Colonic mucosa (tissue), 4 donors: ENCODE measurements at places on chromosomes 5 and 9. TPM values are rescaled to one million over a fixed set of nuclear protein-coding genes. Genes with fewer than 3 reads are reported as not detected.

DNA sequence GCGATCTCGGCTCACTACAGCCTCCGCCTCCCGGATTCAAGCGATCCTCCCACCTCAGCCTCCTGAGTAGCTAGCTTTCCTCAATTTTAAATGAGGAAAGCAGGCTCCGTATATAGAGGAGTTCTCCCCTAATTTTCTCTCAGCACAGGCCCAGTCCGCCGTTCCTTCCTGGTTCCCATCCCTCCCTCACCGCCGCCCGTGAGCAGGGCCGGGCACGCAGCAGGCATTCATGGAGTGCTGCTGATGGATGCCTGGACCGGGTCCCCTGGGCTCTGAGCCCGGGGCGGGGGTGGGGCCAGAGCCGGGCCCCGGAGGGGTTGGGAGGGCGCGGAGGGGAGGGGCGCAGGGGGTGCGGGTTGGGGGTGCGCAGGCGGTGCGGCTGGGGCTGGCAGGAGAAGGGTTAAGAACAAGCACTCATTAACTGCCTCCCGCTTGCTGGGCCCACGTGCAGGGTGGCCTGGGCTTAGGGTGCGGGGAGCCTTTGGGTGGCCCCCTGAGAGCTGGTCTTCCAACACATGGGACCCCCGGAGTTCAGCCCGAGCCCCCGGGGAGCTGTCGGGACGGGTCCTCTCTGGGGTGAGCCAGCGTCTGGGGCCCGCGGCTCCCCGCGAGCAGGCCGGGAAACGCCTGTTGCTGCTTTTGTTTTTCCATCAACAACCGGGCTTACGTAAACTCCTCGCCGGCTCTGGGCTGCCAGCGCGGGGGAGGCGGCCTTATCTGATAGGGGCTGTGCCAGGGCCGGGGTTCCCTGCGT is 33.7 kb downstream of the LHX2 start:
- peak; percentile 29 for DNase-seq

GRCh38 chr5:14928661-14929060 is 57.1 kb upstream of the ANKH start:
- DNase-seq = no peak

GRCh38 chr9:126146254-126147145 is 180.1 kb upstream of the MVB12B start:
- DNase-seq = peak; percentile 29

GRCh38 chr5:80763873-80764647 is 109.3 kb upstream of the DHFR start:
- DNase-seq = no peak

GRCh38 chr5:97888439-97888838 is 705.4 kb upstream of the RIOK2 start:
- DNase-seq = no peak

GRCh38 chr9:132849185-132849706 is 28.8 kb downstream of the AK8 start:
- peak; percentile 21 for DNase-seq

DNA sequence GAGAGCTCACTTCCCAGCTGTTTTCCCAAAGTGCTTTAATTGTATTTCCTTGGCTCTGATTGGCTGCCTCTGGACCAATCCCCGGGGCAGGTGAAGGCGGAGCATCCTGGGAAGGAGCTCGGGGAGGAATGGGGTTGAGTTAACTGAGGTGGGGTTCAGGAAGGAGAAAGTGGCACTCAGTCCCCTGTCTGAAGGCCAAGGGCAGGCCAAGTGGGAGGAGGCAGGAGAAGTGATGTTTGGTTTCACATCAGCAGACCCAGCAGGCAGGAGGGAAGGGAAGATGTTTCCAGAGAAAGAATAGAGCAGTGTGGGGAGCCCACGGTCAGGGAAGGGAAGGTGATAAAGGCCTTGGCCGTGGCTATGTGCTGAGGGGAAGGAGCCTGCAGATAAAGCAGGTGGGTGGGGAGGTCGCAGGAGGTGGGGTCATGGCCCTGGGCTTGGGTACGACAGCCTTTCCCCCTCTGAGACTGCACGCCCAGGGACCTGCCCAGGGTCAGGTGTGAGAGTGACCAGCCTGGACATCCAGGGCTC is 3.1 kb downstream of the TSPAN17 start:
- DNase-seq = no peak

DNA sequence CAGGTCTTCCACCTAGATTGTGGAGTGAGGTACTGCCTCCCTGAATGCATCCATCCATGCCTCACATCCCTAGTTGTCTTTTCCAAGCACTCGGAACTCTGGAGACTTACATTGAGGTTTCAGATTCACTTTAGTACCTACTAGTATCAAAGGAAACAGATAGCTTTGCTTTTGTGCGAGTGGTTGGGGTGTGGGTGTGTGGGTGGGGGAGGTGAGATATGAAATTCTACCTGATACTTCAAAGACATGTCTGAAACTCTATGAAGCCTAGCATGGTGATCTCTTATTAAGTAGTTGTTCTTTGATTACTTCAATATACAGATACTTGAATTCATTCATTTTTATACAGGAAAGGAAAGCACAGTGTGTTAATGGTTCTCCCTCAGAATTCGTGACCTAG is 64.4 kb downstream of the MCCC2 start:
- no peak for DNase-seq

- no peak for DNase-seq
Observed at GRCh38 chr5:36496471-36496870, 109.9 kb upstream of the SLC1A3 start.

GRCh38 chr5:38119836-38120235 is 138.5 kb upstream of the EGFLAM start:
- no peak for DNase-seq

CMBL gene
- 123 TPM for total RNA-seq

GRCh38 chr5:54610197-54610944 is 92.8 kb downstream of the SNX18 start:
- DNase-seq = no peak

GRCh38 chr9:93111371-93112115 is 15.5 kb downstream of the CARD19 start:
- DNase-seq = no peak

FAM153A gene
- 0.52 TPM for total RNA-seq

HAPLN1 gene
- 5.9 TPM for total RNA-seq

GRCh38 chr5:2663489-2663888 is 88.0 kb downstream of the IRX2 start:
- no peak for DNase-seq

DNA sequence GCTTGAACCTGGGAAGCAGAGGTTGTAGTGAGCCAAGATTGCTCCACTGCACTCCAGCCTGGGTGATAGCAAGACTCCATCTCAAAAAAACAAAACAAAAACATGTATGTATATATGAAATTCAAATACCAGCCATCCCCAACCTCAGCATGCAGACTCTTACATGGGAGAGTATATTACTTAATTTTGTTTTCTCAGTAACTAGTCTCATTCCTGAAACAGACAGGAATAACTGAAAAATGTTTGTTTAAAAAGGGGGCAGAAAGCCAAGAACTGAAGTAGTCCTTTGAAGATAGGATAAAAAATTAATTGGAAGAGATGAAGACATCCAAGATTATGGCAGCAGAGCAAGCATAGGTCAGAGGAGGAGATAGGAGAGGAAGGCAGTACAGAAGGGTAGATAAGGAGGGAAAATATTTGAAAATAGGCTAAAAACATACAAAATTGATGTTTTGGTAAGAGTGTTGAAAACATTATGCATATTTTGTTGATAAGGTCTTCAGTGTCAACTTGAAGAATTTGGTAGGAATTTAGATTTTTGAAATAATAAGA is 309.9 kb downstream of the MAT2B start:
- DNase-seq = no peak

ITK gene
- total RNA-seq = 1.4 TPM

DNA sequence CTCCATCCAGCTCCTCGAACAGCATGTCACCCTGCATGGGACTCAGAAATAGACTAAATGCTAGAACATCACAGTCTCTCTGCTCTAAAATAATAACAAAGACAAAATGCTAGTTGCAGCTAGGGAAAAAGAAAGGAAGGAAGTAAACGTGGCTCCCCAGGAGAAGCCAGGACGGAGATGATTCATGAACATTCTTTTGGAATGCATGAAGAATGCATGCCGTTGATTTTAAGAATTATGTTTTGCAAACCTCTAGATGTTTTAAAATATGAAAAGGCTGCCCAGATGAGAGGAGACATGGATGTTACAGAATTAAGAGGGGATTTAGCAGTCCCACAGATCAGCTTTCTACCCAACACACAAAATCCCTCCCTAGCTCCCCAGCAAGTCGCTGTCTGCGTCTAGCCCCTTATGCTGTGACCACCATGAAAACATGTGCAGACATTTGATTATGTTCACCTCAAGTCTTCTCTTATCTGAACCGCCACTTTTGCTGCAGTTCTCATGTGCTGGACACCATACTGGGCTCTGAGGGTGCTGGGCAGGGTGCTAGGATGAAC is 139.4 kb upstream of the LMX1B start:
- no peak for DNase-seq

GRCh38 chr9:129245276-129245675 is 67.2 kb upstream of the IER5L start:
- DNase-seq = no peak

GRCh38 chr5:176466245-176466871 is 18.2 kb downstream of the FAF2 start:
- DNase-seq = no peak

SPINK4 gene
- total RNA-seq = 214 TPM

- no peak for DNase-seq
Observed at GRCh38 chr9:22211588-22212360, 202.7 kb upstream of the CDKN2B start.

DNA sequence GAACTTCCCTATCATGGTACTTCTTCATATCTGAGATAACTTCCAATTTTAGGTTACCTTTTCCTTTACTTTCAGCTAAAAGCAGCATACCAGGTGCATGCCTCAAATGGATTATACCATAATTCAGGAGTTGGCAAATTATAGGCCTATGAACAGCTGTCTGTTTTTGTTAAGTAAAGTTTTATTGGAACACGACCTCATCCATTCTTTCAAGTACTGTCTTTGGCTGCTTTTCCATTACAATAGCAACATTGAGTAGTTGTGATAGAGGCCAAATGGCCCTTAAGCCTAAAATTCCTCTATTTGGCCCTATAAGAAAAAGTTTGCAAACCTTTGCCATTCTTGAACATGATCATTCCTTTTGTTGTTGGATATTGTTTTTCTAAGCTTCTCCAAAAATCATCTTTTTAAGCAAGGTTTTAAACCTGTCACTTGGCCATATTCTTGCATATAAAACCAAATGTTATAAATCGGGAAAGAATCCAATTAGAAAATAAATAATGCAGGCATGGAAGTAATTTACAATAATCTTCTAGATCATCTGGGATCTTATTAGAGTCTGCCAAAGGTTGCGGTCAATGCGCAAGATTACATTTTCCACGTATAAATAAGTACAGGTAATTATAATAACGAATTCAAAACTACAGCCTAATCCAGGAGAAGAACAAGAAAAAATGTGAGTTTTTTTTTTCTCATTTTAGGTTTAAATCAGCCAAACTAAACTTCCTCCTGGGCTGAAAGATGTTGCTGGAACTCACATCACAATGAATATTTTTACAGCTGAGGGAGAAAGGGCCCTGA is 226.5 kb upstream of the ANKRD55 start:
- DNase-seq = no peak

GRCh38 chr5:30108051-30108450 is 1085.4 kb upstream of the CDH6 start:
- DNase-seq = no peak

MEF2C gene
- 26.9 TPM for total RNA-seq

DNA sequence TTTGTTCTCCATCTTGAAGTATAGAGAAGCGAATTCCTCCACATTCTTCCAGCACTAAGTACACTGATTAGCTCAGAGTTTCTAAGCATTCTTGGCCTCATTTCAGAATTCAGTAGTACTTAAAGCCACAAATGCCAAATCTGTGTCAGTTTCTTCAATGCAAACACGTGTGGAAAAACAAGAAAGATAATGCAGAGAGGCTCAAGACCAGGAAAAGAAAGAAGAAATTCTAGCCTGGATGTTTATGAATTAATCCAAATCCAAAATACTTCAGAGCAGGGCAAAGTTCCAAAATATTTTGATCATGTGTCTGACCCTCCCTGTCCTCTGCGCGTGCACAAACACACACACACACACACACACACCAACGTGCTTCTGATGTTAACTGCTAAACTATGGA is 457.6 kb downstream of the SLCO4C1 start:
- no peak for DNase-seq

- DNase-seq = no peak
Observed at GRCh38 chr9:71630377-71630995, 137.8 kb downstream of the CEMIP2 start.

- DNase-seq = no peak
Observed at GRCh38 chr9:122382901-122383850, 12.4 kb downstream of the PTGS1 start.

OR2V1 gene
- total RNA-seq = not detected

DNA sequence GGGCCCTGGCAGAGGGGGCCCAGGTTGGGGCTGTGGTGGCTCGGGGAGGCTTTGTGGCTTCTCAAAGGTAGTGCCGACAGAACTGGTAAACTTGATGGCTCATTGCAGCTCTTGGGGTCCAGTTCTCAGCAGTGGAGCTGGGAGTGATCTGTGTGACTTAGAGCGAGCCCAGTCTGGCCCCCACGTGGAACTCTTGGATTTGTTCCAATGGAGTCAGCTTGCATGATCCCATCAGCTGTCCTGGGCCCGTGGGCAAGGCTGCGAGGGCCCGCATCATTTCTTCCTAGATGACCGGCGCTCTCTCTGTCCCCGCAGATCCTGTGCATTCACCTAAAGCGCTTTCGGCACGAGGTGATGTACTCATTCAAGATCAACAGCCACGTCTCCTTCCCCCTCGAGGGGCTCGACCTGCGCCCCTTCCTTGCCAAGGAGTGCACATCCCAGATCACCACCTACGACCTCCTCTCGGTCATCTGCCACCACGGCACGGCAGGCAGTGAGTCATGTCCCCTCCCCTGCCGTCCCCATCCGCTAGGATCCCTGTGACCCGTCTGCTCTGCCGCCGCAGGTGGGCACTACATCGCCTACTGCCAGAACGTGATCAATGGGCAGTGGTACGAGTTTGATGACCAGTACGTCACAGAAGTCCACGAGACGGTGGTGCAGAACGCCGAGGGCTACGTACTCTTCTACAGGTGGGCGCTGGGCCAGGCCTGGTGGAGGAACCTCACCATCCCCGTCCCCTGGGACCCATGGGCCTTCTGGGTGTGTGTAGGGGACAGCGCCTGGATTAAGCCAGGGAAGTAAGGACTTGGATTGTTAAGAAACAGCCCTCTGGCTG is 39.2 kb downstream of the USP20 start:
- no peak for DNase-seq

ADAMTS13 gene
- 4.2 TPM for total RNA-seq

GRCh38 chr5:84693256-84693655 is 308.6 kb upstream of the EDIL3 start:
- DNase-seq = no peak

GRCh38 chr5:37198842-37199241 is 50.3 kb downstream of the CPLANE1 start:
- no peak for DNase-seq
